ENCODE measurements at places on chromosomes 11 and 22.

DNA sequence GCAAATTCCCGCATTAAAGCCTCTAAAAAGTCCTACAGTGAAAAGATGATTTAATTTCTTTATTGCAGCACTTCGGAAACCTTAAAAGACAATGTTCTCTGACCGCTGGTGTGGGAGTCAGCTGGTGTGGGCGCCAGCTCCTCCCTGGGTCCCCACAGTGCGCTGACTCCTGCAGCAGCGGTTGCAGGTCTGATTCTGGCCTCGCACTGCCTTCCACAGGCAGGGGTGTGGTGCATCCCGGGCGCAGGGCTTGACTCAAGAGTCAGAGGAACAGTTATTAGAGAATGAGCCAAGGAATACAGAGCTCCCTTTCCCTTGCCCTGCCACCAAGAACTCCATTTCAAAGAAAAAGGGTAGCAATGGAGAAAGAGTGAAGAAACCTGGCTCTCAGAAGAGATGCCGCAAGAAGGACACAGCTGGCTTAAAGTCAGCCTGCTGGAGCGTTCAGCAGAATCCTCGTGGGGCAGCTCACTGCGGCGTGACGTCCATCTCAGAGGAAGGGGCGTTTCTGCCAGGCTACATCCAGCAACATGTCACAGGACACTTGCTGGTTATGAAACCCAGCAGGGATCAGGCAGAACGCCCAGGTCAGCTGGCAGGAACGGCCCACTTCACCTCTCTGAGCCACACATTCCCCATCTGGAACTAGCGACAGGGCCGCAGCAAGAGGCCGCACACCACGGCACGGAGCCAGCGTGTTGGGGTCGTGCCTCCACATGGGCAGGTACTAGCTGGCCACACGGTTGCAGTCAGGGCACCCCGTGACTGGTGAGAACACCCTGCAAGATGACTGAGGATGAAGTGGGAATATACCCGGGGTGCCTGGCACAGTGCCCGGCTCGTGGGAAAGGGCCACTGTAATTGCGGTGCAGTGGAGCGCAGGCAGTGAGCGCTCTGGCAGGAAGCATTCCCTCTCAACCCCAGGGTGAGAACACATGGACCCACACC is 18.1 kb upstream of the EFCAB6 start:
- no peak for DNase-seq

- DNase-seq, result no peak
These were observed 1088.2 kb downstream of the TBC1D22A start for GRCh38 chr22:47850644-47851151.

DNA sequence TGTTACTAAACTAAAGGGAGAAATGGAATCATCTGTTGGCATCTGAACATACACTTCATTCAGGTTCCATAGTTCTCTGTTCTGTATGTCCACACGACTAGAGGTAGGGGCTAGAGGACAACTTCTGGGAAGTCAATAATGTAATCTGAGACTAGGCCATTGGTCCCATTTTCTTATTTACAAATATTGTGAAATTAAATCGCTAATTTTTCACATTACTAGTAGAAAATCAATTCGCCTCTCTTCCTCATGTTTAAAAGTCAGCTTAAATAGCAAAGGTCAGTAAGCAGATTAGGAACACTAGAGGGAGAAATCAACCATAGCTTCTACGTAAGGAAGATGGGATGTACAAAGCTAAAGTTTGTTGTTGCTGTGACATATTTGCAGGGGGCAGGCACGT is 59.7 kb downstream of the CADM1 start:
- DNase-seq, result no peak

GRCh38 chr22:35430897-35431322 is 31.0 kb downstream of the MCM5 start:
- peak; percentile 92 for DNase-seq

- DNase-seq, result no peak
These were observed 116.8 kb downstream of the TEAD1 start for GRCh38 chr11:12790861-12791616.

- no peak for DNase-seq
These were observed 269.3 kb upstream of the ANO3 start for GRCh38 chr11:26062660-26063059.

DNA sequence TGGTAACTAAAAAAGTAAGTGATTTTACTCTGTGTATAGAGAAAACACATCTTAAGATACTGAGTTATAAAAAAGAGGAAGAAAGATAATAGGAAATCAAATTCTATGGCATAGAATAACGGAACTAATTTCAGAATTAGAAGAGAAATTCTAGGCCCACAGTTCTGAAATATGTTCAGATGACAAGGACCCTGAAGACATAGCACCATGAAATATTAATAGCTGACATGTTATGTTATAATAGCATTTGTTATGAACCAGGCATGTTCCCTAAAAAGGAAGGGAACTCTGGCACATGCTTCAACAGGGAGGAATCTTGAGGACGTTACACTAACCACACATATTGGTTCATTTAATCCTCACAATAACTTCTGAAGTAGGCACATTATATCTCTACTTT is 32.7 kb downstream of the PRDM10 start:
- no peak for DNase-seq

DNA sequence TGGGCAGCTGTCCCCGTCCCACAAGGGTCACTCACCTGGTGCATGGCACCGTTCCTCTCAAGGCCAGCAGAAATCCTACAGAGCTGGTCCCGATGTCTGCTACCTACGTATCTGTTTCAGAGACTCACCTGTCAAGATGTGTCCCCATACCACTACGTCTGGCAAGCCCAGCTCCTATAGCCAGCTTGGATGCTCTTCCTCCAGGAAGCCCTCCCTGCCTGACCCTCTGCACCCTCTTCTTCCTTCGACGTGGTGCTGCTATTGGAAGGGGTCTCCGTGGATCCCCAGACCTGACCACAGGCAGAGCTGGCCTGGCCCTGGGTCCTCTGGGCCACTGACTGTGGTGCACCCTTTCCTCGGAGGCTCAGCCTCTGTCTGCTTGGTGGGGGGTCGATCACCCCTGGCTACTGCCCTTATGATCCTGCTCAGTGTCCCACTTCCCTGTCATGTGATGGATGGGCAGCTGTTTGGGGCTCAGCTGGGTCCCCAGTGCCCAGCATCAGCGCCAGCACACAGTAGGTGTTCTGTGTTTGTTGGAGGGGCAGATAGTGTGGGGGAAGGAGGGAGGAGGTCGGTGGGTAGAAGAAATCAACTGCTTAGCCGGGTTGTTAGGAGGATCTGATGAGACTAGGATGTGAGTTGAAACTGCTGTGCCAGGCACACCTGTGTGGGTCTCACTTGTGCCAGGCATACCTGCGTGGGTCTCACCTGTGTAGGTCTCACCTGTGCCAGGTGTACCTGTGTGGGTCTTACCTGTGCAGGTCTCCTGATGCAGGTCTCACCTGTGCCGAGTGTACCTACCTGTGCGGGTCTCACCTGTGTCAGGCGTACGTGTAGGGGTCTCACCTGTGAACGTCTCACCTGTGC is 21.7 kb upstream of the ARHGAP8 start:
- DNase-seq, result no peak

DNA sequence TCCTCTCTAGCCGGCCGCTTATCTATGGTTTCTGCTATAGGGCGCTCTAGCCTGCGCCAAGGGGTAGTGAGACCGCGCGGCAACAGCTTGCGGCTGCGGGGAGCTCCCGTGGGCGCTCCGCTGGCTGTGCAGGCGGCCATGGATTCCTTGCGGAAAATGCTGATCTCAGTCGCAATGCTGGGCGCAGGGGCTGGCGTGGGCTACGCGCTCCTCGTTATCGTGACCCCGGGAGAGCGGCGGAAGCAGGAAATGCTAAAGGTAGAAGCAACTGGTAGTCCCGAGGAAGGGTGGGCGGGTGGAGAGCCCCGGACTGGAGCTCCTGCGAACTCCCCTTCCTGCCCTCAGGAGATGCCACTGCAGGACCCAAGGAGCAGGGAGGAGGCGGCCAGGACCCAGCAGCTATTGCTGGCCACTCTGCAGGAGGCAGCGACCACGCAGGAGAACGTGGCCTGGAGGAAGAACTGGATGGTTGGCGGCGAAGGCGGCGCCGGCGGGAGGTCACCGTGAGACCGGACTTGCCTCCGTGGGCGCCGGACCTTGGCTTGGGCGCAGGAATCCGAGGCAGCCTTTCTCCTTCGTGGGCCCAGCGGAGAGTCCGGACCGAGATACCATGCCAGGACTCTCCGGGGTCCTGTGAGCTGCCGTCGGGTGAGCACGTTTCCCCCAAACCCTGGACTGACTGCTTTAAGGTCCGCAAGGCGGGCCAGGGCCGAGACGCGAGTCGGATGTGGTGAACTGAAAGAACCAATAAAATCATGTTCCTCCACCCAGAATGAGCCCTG is at the start of the genes LBHD1 and UQCC3:
LBHD1 (minus strand) TSS at position 660 of the 782 bp plus-strand sequence. CDS start 2,236 bp downstream, outside the sequence.
UQCC3 (plus strand) TSS at position 66 of the 782 bp plus-strand sequence; CDS start at position 139, 73 bp downstream.
- DNase-seq, result peak; percentile 93

DNA sequence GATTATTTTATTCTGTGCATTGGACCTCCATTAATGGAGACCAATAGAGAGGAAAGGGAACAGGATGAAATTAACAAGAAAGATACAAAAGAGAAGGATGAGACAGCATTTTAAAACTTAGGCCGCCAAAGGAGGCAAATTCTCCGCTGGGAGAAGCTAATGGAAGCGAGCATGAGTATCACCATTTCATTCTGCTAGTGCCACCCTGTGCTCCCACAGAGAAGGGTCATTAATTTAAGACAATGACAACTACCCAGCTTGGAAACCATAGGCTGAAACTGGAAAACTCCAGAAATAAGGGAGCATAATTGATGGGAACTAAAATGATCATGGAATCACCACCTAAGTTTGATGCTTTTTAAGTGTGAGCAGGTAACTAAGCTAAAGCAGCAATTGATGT is 69.2 kb downstream of the SLC36A4 start:
- no peak for DNase-seq

- DNase-seq, result no peak
These were observed 10.2 kb upstream of the OAF start for GRCh38 chr11:120200677-120201076.

- no peak for DNase-seq
These were observed 3.6 kb upstream of the SLCO2B1 start for GRCh38 chr11:75147191-75147874.

Data from stomach (tissue), 19 donors.